Suprapubic skin (tissue), 4 donors: ENCODE measurements at places on chromosomes 12 and 14. TPM values are rescaled to one million over a fixed set of nuclear protein-coding genes. Genes with fewer than 3 reads are reported as not detected.

C1QL4 gene
- not detected for total RNA-seq

KRT71 gene
- total RNA-seq = 85.9 TPM

CHGA gene
- not detected for total RNA-seq

KIF26A gene
- total RNA-seq = 3.3 TPM

GLS2 gene
- 12.6 TPM for total RNA-seq

KLRC2 gene
- not detected for total RNA-seq

SLC10A1 gene
- total RNA-seq = not detected

TAS2R31 gene
- total RNA-seq = 3.5 TPM

TRIM9 gene
- 0.45 TPM for total RNA-seq

AKAP6 gene
- 4.2 TPM for total RNA-seq

WSCD2 gene
- 0.13 TPM for total RNA-seq

KRT8 gene
- total RNA-seq = 49.4 TPM

FGD4 gene
- 45.6 TPM for total RNA-seq

MSI1 gene
- total RNA-seq = 0.42 TPM

TCL1A gene
- total RNA-seq = not detected

PMEL gene
- 54.4 TPM for total RNA-seq

SPTLC2 gene
- 18.9 TPM for total RNA-seq

GPR132 gene
- 2.7 TPM for total RNA-seq

CD69 gene
- 2.7 TPM for total RNA-seq

CCDC177 gene
- not detected for total RNA-seq

LRRK2 gene
- total RNA-seq = 8.5 TPM

CLEC1B gene
- not detected for total RNA-seq

SMCO2 gene
- total RNA-seq = 0.94 TPM

GZMB gene
- total RNA-seq = 0.72 TPM

CMTM5 gene
- total RNA-seq = 0.76 TPM

METTL3 gene
- total RNA-seq = 45.7 TPM

MEG3 gene
- total RNA-seq = 5.0 TPM

VDR gene
- total RNA-seq = 42.7 TPM

TPPP2 gene
- total RNA-seq = not detected

POTEG gene
- total RNA-seq = not detected

GPR137C gene
- not detected for total RNA-seq

SERPINA3 gene
- total RNA-seq = 69.2 TPM

CD4 gene
- 4.3 TPM for total RNA-seq

ARL6IP4 gene
- 117 TPM for total RNA-seq

GDF3 gene
- not detected for total RNA-seq

KLHL33 gene
- not detected for total RNA-seq

SLC2A13 gene
- 14.1 TPM for total RNA-seq

KRT3 gene
- total RNA-seq = not detected

CNTN1 gene
- 29.7 TPM for total RNA-seq

CPNE6 gene
- not detected for total RNA-seq

OS9 gene
- 269 TPM for total RNA-seq

B4GALNT3 gene
- total RNA-seq = 33.0 TPM

CMA1 gene
- not detected for total RNA-seq
